ENCODE measurements at places on chromosomes 3 and 15.
A peak's percentile ranks its signal among the peaks of the same experiment; 100 is the strongest.

GRCh38 chr3:159158213-159158612, 356.4 kb downstream of the MFSD1 start:
- no peak for DNase-seq

DNA sequence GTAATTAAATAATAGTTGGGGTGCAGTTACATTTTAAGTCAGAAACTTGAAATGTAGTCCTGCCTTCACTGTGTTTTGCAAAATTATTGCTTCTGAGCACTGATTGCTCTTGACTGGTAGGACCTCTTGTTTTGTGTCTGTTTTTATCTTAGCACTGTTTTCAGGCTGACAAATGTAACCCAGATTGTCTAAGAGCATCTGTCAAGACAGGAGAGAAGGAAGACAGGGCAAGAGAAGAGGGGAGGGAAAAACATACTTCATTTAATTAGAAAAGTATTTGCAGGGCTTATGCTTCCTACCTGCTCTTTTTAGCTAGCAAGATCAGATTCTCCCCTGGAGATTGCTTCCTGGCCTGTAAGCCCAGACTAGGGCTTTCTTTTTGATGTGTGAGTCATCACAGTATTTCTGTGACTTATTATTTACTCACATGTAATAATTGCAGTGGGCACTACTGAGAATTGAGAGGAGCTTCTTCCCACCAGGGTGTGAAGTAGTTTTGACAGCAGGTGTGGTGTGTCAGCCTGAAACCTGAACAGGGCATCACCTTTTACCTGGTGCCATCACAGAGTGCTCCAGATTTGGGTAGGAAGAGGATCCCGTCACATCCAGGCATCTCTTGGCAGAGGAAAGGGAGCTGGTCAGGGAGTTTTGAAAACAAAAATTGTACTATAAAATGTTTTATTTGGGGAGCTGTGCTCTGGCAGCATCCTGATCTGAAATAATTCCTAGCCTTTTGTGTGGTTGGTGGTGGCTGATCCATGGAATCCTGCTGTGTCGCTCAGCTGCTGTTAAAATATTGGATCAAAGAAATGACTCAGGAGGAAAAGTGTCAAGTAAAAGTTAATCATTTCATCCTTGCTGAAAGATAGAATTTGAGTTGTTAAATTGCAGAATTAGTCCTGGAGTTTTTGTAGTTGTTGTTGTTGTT, 98.2 kb downstream of the TMEM108 start:
- DNase-seq: peak; percentile 21

DNA sequence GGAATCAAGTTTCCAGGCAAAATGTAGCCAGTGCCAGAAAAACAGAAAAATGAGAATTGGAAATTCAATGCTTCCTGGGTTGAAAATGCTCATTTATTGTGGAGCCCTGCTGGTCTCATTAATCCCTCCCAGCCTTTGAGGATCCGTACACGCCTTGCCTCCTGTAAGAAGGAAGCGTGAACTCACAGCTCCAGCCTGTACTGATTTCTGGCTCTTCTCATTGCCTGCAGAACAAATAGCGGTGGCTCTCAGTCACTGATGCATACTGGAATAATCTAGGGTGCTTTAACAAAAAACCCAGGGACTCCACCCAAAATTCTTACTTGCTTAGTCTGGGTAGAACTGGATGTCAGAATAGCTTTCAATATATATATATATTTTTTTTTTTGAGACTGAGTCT, 29.3 kb upstream of the SLC24A5 start:
- peak; percentile 37 for DNase-seq

DNA sequence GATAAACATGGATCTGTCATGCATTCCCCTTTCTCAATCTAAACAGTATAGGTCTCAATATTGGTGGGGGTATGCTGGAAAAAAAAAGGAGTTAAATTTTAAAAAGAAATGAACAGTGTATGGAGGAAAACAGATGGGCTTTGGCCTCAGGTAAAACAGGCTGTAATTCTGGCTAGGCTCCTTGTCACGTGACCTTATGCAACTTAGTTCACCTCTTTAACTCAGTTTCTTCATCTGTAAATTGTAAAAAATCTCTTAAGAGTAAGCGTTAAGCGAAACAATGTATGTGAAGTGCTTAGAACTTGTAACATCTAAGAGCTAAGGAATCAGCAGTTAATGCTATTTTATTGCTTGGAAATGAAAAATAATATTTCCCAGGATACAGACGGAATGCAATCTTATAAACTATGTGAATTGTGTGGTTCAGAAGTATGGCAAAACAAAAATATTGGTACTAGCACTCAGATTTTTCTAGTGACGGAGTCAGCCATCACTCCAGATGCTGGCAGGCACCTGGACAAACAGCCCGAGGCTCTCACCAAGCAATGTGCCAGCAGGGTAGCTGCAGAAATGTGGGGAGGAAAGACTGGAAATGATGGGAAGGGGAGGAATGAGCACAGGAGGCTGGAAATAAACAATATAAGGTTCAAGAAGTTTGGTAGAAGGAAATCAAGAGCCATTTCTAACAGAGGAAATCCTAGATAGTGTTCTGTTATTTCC, 172.8 kb downstream of the USP13 start:
- no peak for DNase-seq

GRCh38 chr3:42501321-42501680, 1.1 kb upstream of the VIPR1 start:
- DNase-seq: no peak

DNA sequence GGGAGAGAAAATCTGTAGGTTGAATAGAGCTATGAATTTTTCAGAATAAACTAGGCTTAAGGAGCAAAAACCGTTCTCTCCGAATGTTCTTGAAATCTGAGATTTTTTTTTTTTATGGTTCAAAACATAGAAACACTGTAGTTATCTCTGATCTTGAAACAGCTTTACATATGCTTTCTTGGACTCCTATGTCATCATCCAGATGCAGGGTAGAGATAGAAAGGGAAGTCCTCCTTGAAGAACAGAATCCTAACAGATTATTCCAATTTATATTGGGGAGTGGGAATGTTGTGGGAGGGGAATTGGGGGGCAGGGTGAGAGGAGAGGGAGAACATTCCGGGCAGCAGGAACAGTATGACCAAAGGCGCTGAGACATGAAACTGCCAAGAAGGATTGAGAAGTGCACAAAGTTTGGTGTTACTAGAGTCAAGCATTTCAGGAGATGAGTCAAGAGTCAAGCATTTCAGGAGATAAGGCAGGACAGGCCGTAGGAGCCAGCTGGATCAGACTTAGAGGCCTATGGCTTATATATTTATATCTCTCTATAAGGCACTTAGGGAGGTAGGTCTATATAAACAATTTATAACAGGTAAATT, 21.9 kb upstream of the ST3GAL6 start:
- DNase-seq: peak; percentile 64

- DNase-seq: peak; percentile 22
Observed at GRCh38 chr15:78243491-78243941, 9.2 kb upstream of the ACSBG1 start.

DNA sequence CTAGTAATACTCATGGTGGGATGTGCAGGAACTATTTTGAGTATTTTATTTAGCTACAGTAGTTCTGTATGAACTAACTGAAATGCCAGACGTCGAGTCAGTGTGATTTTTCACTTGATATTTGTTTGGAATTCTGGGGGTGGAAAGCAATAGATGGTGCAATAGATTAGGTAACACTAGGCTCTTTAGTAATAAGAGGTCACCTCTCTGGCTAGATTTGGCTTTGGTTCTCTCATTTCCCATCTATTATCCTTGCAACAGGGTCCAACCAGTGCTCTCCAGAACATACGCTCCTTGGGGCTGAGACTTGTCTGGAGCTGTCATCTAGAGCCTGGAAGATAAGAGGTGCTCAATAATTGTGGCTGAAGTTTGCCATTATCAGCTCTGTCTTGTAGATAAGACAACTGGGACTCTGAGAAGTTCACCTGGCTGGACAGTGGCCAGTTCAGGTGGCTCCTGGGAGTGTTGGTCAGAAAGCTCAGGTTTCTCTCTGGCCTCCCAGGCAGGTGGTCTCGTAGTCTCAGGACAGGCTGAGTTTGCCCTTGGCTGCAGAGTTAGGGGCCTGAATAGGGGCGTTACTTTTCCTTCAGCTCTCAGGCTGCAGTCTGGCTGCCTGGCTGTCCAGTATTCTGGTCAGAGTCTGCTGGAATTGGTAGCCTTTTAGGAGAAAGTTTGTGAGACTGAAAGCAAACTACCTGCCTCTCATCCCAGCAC, 277.5 kb upstream of the RGMA start:
- no peak for DNase-seq

- no peak for DNase-seq
Observed at GRCh38 chr3:100111728-100112127, 2.6 kb downstream of the FILIP1L start.

DNA sequence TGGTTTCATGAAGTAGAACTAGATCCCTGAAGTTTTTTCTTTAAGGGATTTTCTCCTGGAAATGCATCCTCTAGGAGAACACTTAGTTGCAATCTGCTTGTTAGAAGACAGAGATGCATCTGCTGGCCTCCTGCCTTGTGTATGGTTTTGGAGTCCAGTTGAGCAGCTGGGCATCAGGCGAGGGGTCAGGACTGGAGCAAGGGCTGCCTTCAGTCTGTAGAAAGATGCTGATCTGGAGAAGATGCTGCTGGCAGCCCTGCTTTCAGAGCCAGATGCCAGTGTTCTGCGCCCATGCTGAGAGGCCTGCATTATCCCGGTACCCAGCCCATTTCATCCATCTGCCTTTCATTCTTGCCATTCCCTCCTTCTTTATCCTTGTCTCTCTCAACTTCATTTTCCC, 77.4 kb downstream of the CHCHD6 start:
- no peak for DNase-seq

GRCh38 chr3:172138193-172138537, 98.8 kb downstream of the FNDC3B start:
- no peak for DNase-seq

GRCh38 chr3:139588450-139588849, 48.9 kb upstream of the RBP1 start:
- no peak for DNase-seq

- peak; percentile 9 for DNase-seq
Observed at GRCh38 chr15:93210995-93211394, 122.0 kb upstream of the RGMA start.

- DNase-seq: peak; percentile 77
Observed at GRCh38 chr3:153144779-153145178, 17.2 kb upstream of the RAP2B start.

DNA sequence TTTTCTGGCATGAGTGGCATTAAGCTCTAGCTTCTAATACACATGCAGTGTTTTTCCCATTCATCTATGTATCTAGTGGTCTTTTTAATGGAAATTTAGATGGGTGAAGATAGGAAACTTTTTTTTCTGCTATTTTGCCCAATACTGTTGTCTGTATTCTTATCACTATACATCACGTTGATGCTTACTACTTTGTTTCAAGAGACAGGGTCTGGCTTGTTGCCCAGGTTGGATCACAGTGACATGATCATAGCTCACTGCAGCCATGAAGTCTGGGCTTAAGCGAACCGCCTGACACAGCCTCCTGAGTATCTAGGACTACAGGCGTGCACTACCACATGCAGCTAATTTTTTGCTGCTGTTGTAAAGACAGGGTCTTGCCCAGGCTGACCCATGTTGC, 84.6 kb downstream of the PEAK1 start:
- DNase-seq: peak; percentile 37

- no peak for DNase-seq
Observed at GRCh38 chr3:64179860-64180259, 45.4 kb downstream of the PRICKLE2 start.

GRCh38 chr15:64847876-64848716, 6.4 kb downstream of the PLEKHO2 start:
- no peak for DNase-seq

DNA sequence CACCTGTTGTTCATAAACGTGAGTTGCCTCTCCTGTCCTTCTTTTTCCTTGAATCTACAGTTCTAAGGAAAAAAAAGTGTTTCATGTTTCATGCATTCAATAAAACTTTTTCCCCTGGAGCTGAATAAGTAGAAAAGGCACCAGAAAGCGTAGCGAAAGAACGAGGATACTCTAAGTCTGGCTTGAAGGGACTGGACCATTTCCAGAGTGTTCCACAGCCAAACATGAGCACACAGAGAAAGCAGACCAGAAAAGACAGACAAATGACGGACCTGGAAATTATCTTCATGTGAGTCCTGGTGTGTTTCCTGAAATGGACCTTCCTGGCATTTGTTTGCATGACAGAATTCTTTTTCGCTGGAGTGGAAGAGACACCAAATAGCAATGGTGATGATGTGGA, 204.7 kb downstream of the SV2B start:
- no peak for DNase-seq

GRCh38 chr3:173970281-173970680, 572.7 kb downstream of the NLGN1 start:
- DNase-seq: no peak

DNA sequence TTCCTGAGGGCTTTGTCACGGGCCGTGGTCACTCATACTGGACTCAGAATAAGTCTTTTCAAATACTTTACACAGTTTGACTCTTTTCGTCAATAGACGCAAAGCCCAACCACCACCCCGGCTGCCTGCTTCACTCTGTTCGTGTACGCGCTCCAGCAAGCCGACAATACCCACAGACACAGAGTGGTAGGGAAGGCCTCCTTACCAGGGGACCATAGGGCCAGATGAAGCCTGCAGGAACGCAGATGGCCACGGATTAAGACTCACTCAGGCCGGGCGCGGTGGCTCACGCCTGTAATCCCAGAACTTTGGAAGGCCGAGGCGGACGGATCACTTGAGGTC, 29.7 kb downstream of the EFCAB12 start:
- peak; percentile 29 for DNase-seq

DNA sequence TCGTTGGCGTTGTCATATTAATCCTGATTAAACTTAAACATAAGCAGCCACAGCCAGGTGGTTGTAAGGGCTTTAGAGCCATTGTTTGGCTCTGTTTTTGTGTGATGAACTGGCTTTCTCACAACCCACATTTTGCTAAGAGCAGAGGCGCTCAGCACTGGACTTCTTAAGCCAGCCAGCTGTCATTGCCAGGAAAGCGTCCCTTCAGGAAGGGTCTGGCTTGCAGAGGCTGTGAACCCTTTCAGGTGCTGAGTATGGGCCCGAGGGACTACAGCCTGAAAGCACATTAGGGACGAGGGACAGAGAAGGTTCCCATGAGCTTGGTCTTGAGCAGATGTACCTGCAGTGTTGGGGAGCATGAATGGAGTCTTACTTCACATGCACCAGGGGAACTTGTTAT, 112.3 kb downstream of the CHCHD6 start:
- DNase-seq: no peak

Measured in fibroblast of skin of back (primary cell).